Effector memory CD4-positive, alpha-beta T cell (primary cell): ENCODE measurements at places on chromosomes 5 and 9.

GRCh38 chr5:170414786-170415185, 25.6 kb upstream of the KCNMB1 start:
- no peak for DNase-seq

DNA sequence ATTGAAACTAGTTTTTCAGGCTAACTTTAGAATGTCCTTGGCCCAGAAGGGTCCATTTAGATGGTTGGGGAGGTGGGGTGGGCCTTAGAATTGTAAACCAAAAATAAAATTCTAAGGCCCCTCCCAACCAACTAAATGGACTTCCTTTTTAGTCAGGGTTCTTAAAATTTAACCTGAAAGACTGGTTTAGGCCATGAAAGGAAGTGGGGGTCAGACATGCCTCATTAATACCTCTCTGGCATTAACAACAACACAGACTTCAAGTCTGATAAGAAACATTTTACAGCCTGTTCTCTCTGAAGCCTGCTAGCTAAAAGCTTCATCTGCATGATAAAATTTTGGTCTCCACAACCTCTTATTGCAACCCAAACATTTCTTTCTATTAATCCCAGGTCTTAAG, 65.5 kb upstream of the TNC start:
- DNase-seq, result no peak

DNA sequence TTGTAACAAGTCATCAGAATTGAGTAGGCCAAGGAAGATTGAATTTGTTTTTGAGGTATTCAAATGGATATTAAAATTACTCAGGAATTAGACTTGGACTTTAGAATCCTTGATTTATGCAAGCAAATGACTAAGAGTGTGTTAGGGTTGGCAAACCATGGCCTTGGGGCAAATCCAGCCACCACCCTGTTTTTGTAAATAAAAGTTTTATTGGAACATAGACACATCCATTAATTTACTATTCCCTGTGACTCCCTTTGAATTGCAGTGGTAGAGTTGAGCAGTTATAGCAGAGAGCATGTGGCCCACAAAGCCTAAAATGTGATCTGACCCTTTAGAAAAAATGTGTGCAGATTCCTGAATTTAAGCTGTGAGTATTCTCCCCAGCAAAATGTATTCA, 115.6 kb downstream of the WDR70 start:
- DNase-seq, result no peak

DNA sequence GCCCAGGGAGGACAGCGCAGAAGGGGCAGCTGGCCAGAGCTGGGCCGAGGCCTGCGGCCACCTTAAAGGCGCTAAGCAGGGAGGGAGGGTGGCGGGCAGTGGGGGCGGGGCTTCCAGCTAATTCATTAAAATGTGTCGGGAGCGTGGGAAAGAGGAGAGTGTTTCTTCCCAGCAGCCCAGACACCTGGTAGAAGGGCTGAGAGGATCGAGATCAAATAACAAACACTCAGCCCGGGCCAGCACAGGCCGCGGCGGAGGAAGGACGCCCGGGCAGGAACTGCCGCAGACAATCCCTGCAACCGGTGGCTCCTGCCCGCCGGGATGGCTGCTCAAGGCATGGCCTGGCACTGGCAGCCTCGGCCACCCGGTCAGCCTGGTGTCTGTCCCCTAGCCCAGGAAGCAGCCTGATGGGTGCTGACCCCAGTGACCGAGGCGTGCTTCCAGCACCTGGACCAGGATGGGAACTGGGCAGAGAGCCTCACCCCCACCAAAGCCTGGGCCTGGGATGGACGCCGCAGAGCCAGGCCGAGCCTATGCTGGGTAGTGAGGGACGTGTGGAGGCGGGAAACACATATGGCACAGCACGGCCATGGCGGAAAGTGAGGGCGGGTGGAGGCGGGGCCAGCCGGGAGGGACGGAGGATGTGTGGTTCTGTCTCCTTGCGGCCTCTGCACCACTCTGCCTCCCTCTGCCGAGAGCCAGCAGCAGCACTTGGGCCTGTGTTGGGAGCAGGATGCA, 3.2 kb upstream of the NRARP start:
- peak; percentile 27 for DNase-seq

DNA sequence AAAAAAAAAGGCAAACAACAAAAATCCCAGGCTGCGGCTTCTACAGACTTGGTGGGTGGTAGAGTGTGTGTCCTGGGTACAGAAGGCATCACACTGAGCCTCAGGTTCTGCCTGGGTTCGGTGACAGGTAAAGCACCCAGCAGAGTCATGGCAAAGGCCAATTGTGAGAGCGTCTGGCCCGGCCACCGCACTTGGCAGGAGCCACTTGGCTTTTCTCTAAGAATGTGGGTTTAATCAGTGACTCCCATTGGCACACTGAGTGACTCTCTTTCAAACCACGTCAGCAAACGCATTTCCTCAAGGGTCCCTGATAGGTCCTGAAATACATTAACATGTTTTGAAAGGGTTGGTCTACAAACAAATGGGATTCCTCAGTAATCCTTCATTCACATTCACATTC, 17.0 kb downstream of the COL23A1 start:
- no peak for DNase-seq

DNA sequence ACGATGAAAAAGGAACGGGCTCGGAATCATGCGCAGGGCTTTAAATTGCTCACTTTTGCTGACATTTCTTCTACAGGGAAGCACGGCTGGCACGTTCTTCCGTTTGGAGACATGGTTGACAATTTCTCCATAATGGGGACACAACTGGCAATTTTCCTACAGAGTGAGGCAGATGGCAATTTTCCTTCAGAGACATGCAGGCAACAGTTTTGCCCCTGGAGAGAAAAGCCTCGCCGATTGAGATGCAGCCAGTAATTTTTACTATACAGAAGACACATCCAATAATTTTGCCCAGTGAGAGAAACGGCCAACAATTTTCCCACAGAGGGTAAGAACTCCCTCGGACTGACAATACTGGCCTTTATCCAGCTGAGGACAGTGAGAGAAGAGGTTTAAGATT, 90.9 kb upstream of the GPR151 start:
- DNase-seq, result no peak

DNA sequence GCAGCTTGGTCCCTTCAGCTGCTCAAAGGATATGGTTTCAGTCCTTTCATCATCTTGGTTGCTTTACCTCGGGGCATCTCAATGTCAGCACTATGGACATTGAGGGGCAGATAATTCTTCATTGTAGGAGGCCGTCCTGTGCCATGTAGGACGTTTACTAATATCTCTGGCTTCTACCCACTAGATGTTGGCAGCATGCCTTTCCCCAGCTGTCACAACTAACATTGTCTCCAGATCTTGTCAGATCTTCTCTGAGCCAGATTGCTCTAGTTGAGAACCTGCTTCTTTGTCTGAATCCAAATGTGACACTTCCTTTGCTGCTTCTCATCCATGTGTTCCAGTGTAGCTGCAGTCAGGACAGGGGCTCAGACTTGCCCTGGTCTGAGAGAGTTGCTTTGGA, 10.3 kb downstream of the PTPA start:
- no peak for DNase-seq

DNA sequence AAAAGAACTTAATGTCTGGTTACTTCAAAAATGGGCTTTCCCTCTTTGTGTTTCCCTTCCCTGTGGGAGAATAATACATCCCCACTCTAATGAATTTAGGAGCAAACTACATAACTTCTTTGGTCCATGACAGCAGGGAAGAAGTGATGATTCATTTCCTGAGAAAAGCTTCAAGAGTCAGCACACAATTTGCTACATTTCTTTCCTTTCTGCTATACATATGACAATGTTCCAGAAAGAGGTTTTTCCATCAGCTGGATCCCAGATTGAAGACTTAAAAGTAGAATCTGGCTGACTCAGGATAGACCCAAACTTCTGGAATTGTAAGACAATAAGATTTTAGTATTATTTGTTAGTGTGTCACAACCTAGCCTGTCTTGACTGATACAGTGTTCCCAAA, 126.1 kb downstream of the DRD1 start:
- DNase-seq, result no peak

GRCh38 chr9:37650299-37650872, 368 bp upstream of the FRMPD1 start:
- no peak for DNase-seq

DNA sequence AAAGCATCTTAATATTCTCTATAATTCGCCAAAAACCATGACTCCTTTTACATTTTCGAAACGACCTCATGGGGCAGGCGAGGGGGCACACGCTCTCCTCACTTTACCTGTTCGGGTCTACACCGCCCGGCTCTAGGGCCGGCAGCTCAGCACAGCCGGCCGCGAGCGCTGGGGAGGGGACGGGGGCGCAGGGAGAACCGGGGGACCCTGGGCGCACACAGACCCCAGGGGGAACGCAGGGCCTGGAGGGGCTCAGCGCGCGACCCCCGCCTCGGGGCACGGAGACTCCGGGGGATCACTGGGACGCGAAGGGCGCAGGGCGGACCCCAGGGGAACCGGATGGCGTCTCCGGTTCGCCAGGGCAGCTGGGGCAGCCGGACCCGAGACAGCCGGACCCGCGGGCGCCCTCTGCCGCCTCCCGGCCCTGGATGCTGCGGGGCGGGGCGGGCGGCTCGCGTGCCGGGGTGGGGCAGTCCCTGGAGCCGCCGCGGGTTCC, at the start of gene AHRR:
AHRR (plus strand) TSS at position 485 of the 496 bp plus-strand sequence. CDS start 22,189 bp downstream, outside the sequence.
- no peak for DNase-seq

GRCh38 chr5:174397206-174397605, 327.2 kb upstream of the MSX2 start:
- no peak for DNase-seq

GRCh38 chr9:13143281-13143680, 136.2 kb downstream of the MPDZ start:
- no peak for DNase-seq

GRCh38 chr5:92207151-92207550, 824.0 kb upstream of the ARRDC3 start:
- DNase-seq, result no peak

DNA sequence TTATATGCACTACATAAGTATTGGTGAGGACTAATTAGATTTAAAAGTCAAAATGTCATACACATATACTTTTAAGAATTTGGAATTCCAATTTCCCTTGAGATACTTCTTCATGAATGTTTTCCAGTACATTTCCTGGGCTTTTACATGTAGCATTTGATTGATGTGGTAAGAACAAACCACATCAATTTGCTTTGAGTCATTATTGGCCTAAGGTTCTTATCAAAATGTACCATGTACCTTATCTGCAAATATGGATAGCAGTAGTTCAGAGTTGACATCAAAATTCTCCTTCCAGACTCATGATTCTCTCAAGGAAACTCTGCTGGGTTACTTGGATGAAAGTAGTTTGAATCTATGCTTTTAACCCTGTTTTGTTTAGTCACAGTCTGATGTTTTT, 2.5 kb downstream of the CAST start:
- DNase-seq, result no peak

DNA sequence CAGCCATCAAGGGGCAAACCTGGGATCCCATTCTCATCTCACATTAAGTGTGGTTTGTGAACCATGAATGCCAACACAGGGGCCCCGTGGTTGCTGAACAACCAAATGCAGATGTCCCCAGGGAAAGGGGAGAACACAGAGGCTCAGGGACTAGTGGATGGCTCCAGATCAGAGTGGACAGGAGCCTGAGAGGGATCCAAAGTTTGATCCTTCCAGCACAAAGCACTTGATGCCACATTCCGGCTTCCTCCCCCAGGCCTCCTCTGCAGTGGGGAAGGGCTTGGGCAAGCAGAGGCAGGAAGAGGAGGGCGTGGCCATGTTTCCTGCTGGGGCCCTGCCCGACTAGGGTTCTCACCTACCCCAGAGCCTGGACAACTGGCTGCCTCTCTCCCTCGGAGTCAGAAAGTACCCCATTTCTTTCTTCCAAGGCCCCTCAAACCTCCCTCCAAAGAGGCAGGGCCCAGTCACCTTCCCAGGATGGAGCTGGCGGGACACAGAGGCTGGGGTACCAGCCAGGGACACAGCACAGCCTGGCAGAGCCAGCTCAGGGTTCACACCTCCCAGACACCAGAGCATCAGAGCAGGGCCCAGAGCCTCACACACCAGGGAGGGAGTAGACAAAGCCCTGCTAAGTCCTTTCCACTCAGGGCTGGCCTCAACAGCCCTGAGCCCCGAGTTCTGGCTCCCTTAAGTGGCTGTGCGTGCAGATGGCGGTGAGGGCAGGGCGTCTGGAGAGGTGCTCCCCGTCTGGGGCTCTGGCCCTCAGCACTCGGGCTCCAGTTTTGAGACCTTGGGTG, 4.3 kb upstream of the RNF44 start:
- DNase-seq, result peak; percentile 67

- no peak for DNase-seq
These were observed 24.4 kb upstream of the RASA1 start for GRCh38 chr5:87243161-87243844.

- DNase-seq, result no peak
These were observed 232.3 kb upstream of the PTGER4 start for GRCh38 chr5:40447438-40447837.

DNA sequence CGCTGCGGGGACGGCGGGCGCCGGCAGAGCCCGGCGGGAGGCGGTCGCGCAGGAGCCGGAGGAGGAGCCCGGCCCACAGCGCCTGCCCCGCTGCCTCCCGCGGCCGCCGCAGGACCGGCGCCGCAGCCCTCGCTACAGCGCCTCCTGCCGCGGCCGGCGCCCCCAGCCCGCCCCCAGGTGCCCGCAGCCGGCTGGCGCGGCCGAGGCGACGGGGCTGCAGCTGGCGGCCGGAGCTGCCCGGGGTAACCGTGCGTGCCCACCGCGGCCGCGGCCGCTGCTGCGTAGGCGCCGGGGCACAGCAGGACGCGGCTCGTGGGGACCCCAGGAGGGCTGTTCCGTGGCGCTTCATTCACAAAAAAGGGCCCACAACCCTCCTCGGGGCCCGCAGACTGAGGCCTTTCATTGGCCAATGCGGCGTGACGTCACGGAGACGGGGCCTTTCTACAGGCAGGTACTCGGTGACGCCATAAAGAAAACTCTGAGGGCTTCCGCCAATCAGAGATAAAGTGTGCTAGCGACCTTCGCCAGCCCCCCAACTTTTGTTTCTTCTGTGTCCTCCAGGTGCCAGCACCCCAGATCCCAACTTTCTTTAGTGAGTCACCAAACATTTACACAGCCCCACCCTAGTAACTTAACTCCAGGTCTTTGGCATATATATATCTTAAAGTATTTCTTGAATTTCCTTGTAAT, at the start of gene CDC14B:
CDC14B (minus strand) TSS at position 353 of the 690 bp plus-strand sequence. CDS start 465 bp downstream, outside the sequence.
- peak; percentile 43 for DNase-seq

GRCh38 chr5:174872271-174872670, 147.9 kb downstream of the MSX2 start:
- no peak for DNase-seq

- no peak for DNase-seq
These were observed 170.5 kb downstream of the DCP2 start for GRCh38 chr5:113147101-113147508.

GRCh38 chr9:73583576-73583975, 431.9 kb downstream of the ANXA1 start:
- DNase-seq, result no peak

DNA sequence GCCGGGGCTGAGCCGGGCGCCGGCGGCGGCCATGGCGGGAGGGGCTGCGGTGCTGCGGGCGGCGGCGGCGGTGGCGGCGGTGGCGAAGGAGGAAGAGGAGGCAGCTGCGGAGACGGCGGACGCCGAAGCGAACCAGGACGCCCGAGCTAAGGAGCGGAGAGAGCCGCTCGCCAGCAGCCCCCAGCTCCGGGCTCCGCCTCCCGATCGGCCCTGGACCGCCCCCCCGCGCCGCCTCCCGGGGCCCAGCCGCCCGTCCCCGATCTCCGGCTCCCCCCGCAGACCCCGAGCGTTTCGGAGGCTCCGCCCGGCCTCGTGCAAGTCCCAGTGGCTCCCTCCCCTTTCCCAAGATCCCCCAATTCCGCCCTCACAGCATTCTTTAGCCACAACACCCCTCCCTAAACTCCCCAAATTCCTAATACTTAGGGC, at the start of gene ASTN2:
ASTN2 (minus strand) TSS at position 152 of the 426 bp plus-strand sequence; CDS start at position 33, 119 bp downstream.
- DNase-seq, result no peak

GRCh38 chr5:113083481-113083880, 106.9 kb downstream of the DCP2 start:
- DNase-seq, result no peak
